CMK (cell line): ENCODE measurements at places on chromosomes 1 and 21.

DNA sequence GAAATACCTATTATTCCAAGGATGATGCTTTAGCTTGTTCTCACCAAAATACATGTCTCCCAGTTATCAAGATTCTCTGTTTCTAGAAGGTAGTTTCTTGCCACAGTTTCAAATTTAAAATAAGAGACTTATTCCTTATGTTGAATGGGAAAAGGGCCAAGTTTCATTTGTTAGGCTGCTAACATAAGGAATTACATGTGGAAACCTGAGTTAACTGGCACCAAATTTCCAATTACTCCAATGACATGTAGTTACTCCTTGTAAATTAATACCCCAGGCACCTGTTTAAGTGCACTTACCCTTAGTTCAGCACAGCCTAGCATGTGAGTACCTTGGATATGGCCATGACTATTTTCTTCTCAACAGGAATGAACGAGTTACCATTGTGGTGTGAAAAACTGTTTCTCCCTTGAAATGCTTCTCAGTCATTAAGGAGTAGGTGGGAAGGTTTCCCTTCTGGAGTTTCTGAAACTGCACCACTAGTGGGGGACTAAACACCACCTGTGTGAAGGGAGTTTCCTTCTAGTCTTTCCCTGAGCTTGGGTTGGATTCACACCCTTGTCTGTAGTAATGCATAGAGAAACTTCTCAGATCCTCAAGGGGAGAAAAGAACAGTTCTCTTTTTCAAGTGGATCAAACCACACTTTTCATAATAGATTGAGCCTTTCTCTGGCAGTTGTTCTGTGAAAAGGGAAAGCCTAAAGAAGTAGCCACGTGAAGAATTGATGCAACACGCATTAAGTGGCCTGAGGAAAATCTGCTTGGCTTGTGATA is 32.3 kb upstream of the LRRC8C start:
- no peak for DNase-seq

GRCh38 chr1:228185641-228185965 is 20.0 kb downstream of the IBA57 start:
- DNase-seq: no peak

DNA sequence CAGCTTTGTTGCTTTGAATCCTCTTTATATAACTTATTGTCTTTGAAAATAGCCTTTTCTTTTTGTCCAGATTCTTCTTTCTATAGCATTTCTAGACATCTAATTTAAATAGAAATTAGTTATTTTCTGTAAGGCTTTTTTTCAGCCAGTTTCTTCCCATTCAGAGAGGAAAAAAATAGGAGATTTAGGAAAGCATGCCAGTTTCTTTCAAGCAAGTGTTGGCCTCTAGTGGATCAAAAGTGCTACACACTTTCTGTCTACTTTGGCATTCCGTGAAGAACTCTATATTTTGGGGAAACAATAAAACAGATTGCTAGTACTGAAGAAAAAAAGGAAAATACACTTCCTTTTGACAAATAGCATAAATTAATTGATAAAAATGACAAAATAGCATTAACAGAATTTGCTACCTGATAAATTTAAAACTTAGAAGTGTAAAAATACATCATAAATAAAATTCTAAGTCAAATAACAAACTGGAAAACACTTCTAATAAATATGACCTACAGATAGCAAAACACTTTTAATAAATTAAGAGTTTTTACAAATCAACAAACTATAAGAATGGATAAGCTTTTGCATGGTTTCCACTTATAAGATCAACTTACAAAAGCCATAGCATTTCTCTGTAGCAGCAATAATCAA is 13.1 kb upstream of the EXO1 start:
- no peak for DNase-seq

GRCh38 chr1:231431665-231432415 is 9.8 kb upstream of the EGLN1 start:
- no peak for DNase-seq

- DNase-seq: no peak
Observed at GRCh38 chr1:225962440-225962975, 21.5 kb upstream of the LEFTY2 start.

DNA sequence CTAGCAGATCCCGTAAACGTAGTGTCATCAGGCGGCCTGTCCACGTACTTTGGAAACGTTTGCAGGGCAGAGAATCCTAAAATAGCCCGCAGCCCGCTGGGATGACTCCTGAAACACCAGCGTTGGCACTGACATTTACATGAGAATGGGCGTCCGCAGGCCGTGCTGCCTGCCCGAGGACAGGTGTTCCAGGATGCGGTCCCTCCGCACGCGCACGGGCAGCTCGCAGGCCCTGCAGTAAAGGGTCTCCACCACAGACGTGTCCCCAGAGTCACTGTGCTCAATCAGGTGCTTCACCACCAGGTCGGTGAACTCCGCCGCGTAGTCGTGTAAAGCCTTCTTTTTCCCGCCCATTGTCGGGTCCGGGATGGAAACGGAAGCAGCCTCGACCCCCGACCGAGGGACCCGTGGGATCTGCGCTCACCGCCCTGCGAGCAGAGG is 5.8 kb upstream of the CCDC27 start:
- DNase-seq: no peak

GRCh38 chr21:28538987-28539622 is 453.6 kb downstream of the LTN1 start:
- DNase-seq: no peak

GRCh38 chr1:93033785-93034184 is 45.3 kb upstream of the MTF2 start:
- no peak for DNase-seq

DNA sequence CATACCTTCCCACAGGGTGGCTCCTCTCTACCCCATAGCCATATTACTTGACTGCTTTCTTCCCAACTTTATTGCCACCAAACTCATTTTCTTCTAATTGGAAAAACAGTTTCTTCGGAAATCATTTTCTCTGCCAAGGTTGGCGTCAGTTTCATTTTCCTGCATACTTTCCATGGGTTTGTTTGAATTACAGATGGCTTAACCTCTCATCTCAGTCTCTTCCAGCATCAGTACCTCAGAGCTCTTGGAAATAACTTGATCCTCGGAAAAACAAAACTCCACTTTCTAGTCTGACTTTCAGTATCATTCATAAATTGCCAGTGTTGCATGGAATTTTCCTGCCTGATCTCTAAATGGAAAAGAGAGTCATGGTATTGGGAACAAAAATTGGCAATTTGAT is 20.3 kb upstream of the PRDM2 start:
- no peak for DNase-seq

DNA sequence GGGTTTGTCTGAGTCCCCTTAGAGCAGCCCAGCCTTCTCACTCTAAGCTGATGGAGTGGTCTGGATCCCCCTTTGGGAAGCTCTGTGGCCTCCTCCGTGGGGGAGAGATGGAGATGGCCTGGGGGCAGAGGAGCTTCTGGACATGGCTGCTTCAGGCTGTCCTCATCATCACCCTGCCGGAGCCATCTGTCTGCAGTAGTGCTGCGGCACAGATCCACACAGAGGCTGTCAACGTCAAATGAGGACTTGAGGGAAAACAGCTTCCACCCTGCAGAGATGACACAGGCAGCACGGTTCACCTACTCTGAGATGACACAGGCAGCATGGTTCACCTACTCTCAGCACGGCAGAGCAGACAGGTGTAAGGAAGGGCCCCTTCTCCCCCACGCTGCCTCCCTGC is 134.3 kb downstream of the IGSF21 start:
- no peak for DNase-seq

DNA sequence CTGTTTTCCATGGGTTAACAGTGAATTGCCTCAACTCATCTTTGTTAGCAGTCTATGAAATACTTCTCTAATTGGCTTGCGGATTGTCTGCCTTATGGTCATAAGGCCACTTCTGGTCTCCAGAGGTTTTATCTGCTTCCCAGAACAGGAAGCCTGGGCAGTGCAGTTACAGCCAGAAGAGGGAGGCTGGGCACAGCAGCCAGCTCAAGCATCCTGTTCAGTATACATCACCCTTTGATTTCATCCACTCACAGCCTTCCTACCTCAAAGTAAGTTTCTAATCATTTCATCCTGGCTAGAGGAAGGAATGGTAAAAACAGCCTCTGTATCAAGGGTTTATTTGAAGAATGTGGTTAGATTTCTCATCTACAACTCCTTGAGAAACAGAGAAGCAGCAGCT is 311.5 kb upstream of the DEPDC1 start:
- peak; percentile 71 for DNase-seq

GRCh38 chr1:173112129-173112528 is 61.4 kb upstream of the TNFSF18 start:
- no peak for DNase-seq

GRCh38 chr1:35369922-35370671 is 101.6 kb downstream of the ZMYM4 start:
- peak; percentile 72 for DNase-seq

DNA sequence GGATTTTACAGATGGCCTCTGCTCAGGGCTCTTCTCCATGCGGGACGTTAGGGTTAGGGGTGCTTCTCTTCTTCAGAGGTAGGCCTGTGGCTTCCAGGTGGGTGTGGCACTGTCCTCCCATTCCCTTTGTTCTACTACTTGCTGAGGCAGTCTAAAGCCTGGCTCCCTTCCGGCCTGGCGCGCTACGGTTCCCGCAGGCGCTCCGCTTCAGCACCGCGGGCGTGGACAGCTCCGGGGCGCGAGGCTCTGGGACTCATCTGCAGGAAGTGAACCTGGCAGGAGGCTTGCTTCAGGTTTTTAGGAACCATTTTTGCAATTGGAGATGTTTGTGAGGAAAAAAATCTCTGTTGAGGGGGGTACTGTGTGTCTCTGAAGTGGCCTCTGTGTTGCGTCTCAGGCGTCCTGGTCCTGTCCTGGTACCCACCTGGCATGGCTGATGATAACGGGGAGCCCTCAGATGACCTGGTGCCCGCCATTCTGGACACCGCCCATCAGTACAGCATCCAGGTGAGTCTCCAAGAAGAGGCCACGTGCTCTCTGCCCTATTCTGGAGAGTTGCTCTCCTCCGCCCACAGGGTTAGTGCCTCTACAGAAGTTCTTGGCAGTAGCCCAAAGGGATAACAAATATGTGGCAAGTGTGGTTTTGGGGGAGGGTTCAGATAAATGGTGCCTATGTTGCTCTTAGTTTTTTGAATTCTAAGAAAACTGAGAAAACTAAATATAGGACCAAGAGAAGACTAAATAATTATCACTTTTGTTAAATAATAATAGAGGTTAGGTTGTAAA is 1.9 kb downstream of the MANEAL start:
- DNase-seq: no peak

GRCh38 chr1:220450927-220451326 is 77.0 kb upstream of the MARK1 start:
- no peak for DNase-seq

- no peak for DNase-seq
Observed at GRCh38 chr1:180248731-180249681, 18.9 kb downstream of the LHX4 start.

GRCh38 chr1:67201891-67202290 is 35.6 kb downstream of the IL23R start:
- no peak for DNase-seq

DNA sequence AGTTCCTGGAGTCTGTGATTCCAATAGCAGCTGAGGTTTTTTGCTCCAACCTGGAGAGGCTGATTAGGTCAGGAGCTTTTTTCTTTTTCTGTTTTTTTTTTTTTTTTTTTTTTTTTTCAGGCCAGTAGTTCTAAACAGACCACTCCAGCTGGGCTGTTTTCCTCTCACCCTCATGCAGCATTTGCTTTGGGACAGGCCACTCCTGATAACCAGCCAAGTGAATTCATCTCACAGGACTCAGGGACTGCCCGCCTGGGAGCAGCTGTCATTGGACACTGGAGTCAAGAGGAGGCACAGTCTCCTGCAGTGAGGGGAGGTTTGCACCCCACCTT is 22.9 kb downstream of the PLXNA2 start:
- DNase-seq: no peak

DNA sequence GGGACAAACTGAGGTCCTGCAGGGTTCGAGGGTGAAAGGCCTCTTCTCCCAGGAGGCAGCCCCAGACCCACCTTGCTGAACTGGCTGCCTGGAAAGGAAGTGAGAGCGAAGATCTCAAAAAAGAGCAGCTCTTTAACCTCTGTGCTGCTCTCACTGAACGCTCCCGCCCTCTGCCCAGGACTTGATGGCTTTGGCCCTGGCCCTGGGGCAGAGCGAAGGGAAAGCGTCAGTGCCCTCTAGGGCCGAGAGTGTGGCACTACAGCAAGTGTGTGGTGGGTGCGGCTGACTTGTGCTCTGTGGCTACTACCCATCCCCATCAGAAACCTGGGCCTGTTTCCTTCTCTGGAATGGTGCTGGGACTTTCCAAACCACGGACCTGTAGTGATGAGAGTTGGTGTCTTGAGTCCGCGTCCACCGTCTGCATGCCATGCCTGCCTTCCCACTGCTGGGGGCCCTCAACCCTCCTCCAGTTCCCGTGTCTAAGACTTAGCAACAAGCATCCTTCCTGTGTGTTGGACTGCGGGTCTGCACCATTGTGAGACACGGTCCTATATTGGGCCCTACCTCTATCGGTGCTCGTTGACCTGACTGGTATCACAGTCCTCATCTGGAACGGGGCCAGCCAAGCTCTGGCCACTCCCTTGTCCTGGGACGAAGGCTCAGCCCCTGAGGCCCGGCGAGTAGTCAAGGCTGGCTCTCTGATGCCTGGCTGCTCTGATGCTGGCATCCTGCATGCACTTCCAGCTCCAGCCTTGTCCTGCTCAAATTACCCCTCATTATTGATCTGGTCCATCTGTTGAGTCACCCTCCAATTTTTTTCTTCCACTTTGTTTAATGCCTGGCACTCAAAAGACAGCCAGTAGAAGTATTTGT is 180.3 kb downstream of the DISC1 start:
- peak; percentile 18 for DNase-seq

DNA sequence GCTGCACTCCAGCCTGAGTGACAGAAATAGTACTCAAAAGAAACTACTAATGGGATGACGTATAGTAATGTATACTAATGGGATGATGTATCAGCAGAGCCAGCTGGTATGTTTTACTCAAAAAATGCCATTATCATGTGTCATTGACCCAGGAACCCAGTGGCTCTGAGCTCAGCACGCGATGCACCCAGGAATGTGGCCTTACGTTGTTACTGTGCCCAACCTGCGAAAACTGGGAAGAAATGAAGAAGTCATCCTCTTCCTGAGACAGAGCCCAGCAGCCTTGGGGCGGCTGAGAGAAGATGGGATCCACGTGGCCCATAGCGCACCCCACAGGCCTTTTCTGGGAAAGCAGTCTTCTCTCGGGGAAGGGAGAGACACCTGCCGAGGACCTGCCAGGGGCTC is 8.8 kb downstream of the UBE2J2 start:
- DNase-seq: no peak
